RKO (cell line): ENCODE measurements at places on chromosomes 13 and 19.

- no peak for DNase-seq
These were observed 449.9 kb downstream of the KLF12 start for GRCh38 chr13:73684286-73684685.

GRCh38 chr19:6766357-6767080, 716 bp downstream of the SH2D3A start:
- no peak for DNase-seq

DNA sequence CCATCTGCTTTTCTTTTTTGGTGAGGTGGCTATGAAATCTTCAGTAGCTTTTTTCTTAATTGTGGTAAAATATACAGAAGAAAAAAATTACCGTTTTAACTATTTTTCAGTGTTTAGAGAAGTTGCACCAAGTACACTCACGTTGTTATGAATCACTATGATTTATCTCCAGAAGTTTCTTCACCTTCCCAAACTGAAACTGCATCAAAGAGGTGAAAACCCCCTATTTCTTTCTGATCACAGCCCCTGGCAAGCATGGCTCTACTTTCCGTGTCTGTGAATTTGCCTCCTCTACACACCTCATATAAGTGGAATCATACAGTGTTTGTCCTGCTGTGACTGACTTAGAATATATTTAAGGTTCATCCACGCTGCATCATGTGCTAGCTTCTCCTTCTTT, 15.6 kb upstream of the SIGLEC10 start:
- no peak for DNase-seq

- DNase-seq: no peak
These were observed 101.4 kb downstream of the ABCC4 start for GRCh38 chr13:95199896-95200295.

DNA sequence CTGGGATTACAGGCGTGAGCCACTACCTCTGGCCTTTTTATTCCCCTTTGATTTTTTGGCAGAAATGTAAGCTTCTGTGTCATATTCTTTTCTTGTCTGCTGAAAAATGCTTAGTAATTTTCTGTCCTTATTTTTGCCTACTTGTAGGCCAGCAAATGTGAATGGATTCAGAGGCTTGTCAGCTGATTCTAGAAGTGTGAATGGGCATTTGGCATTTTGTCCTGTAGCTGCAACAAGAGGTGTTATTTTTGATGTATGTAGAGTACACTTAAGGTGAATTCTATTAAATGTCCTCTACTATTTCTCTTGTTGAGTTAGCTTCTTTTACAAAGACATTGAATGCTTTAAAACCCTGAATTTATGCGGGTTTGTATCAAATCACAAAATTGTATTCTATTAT, 50.0 kb downstream of the FRY start:
- DNase-seq: no peak

GRCh38 chr13:94312511-94313216, 166.8 kb downstream of the DCT start:
- DNase-seq: no peak

GRCh38 chr19:29277102-29277501, 64.2 kb upstream of the UQCRFS1 start:
- DNase-seq: no peak

GRCh38 chr19:12527034-12527836, 24.0 kb downstream of the ZNF564 start:
- no peak for DNase-seq

DNA sequence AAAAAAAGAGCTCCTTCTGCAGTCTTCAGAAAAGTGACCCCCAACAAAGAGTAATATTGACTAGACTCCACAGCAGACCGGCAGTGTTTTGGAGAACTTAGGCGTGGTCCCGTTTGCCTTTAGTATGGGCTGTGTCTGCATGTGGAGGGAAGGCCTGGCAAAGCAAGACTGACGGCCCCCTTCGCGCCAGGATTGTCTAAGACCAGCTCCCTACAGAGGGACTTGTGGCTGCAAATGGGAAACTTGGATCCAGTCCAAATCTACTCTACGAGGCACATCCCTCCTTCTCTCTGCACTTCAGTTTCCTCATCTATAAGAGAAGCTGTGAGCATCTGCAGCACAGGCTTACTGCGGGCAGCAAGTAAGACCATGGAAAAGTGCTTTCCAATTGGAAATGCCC, 350.0 kb downstream of the ZNF536 start:
- DNase-seq: no peak

- DNase-seq: no peak
These were observed 314.4 kb upstream of the NBEA start for GRCh38 chr13:34627509-34628208.

- no peak for DNase-seq
These were observed 343.5 kb downstream of the GPC5 start for GRCh38 chr13:91741925-91742324.

- no peak for DNase-seq
These were observed 52.2 kb downstream of the AP1M1 start for GRCh38 chr19:16249826-16250404.

- no peak for DNase-seq
These were observed 82.3 kb downstream of the CDADC1 start for GRCh38 chr13:49329831-49330545.

DNA sequence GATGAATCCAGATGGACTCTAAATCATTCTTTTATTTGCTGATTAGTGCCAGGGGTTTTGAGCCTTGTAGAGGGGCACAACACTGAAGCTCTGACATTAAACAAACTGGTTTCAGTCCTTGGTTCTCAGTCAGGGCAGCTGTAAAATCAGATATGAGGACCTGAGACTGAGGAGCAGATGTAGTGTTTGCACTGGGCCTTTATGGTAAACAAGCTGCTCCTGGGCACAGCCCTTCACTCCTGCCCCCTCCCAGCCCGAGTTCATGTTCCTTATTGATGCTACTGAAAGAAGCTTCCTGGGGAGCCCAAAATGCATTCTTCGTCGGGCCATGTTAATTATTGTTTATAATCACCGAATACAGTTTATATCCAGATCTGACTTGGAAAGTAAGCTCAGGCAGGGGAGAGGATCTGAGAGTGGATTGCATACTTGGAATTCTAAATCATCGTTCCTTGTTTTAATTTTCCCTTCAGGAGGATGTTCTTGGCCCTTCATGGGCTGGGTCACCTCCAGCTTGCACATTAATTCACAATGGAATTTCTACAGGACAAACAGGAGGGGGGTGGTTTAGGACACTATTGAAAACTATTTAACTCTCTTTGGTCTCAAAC, 213.5 kb downstream of the FGF9 start:
- DNase-seq: no peak

- no peak for DNase-seq
These were observed 10.3 kb upstream of the ZNF14 start for GRCh38 chr19:19743176-19743575.

DNA sequence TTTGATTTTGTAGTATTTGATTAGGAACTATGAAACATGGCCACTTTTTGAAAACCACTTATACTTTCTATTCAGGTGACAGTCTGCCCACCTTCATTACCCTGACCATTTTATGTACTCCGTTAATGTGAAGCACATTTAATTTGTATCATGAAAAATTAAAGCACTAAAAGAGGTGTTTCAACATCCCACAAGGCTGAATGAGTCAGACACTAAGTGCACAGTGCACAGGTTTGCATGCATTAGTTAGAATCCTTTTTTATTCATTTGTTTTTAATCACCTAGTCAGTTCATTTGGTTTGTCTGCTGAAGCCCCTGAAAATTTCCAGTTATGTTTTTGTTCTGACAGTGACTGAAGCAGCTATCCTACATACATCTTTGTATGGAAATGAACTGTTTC, 271.0 kb downstream of the SLITRK5 start:
- DNase-seq: no peak

- no peak for DNase-seq
These were observed 1623.5 kb downstream of the PCDH9 start for GRCh38 chr13:65606622-65607021.

- DNase-seq: no peak
These were observed 8.5 kb downstream of the MLLT1 start for GRCh38 chr19:6271251-6271650.

DNA sequence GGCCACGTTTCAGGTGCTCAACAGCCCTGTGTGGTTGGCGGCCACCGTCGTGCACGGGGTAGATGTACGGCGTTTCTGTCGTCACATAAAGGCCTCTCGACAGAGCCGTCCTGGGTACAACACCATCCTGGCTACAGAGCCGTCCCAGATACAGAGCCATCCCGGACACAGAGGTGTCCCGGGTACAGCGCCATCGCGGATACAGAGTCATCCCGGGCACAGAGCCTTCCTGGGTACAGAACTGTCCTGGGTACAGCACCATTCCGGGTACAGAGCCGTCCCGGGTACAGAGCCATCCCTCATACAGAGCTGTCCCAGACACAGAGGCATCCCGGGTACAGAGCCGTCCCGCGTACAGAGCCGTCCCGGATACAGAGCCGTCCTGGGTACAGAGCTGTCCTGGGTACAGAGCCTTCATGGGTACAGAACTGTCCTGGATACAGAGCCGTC, 222.7 kb upstream of the SOX1 start:
- DNase-seq: no peak

DNA sequence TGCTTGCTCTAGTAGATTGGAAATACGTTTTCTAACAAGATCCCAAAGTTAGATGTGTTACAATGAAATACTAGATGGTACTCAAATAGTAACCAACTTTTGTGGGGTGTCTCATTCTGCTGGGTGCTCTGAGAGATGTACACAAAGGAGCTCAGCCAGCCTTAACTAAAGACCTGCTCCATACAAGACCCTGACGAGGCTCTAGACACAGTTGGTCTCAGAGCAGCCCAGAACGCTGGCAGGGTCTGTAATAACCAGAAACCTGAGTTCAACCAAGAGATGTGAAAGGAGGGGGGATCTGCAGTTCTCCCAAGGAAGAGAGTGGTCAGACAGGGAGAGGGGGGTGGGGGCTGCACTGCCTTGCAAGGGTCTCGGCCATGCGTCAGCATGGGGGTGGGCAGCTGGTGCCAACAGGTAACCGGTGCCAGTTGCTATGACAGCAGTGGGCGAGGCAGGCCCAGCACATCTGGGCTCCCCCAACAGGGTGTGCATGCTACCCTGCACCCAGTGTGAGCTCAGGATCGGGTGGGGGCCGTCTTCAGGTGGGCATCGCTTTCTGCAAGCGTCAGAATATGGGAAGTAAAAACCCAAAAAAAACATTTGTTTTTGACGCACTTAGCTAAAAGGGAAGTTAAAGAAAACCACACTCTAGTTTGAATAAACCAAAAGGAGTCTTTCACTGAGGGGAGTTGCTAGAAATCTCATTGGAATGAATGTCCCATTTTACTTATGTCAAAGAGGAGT, 68.0 kb upstream of the GPR183 start:
- no peak for DNase-seq

GRCh38 chr13:71464686-71465085, 402.3 kb downstream of the DACH1 start:
- no peak for DNase-seq

GRCh38 chr19:19865750-19866610, at the start of gene ZNF253:
Gene ZNF253, plus strand, starts transcription at chr19:19865882. Its CDS starts 115 bp downstream, at chr19:19865997.
- peak; percentile 97 for DNase-seq

DNA sequence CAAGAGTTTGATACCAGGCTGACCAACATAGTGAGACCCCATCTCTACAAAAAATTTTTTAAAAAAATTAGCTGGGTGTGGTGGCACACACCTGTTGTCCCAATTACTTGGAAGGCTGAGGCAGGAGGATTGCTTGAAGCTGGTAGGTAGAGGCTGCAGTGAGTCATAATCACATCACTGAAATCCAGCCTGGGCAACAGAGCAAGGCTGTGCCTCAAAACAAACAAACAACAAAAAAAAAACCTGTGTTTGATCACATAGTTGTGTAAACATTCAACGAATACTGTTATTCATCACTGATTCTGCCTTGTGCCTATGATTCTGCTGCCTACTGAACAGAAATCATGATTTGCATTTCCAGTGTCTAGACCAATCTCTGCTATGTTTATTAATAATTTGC, 134.0 kb downstream of the TBC1D4 start:
- no peak for DNase-seq

DNA sequence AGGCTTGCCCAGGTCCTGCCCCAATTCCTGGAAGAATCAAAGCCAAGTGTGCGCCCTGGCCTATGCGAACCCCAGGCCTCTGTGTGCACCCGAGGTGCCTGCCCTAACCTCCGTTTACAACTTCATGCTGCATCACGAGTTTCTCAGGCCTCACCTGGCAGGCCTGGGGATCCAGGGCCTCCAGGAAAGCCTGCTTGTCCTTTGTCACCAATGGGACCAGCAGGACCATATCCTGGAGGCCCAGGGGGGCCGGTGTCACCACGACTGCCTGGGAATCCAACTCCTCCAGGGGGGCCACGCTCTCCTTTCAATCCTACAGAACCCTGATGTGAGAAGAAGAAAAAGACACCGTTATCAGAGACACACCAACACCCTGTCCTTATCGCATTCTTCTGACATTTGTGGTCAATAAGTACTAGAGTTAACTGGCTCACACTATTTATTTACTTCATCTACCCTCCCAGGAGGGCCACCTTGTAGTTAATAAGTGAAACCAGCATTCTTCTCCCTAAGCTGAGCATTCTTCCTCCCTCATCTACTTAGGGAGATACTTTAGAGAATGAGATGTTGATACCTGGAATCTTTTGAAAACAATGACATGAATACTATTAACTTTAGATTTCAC, 120.6 kb downstream of the COL4A1 start:
- DNase-seq: no peak

DNA sequence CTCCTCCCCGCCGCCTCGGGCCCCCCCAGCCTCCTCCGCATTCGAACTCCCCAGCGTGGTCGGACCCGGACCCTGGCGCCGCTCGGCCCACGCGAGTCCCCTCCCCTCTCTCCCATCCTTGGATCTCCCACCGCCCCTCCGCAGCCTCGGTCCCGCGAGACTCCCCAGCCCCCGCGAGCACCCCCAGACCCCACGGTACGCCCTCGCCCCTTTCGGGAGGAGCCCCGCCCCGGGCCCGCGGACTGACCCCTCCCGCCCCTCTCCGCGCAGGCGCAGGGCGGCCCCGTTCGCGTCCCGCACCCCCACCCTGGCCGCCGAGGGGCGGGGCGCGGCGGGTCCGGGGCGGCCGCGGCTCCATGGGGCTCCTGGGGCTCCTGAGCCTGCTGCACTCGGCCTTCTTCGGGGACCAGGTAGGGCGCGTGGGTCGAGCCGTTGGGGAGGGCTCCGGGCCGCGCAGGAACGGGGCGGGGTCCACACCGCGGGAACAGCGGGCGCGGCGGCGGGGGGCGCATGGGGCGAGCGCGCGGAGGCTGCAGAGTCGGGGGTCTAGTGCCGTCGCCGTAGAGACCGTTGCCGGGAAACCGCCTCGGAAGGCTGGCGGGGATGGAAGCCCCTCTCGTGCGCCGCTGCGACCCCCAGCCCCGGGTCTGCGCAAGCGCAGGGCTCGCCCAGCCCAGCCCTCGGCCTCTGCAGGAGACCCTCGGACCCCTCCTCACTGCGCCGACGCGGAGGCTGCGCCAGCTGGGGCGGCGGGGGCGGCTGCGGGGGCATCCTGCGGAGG, 3.8 kb upstream of the APC2 start:
- DNase-seq: peak; percentile 47
